ENCODE measurements at places on chromosomes 1 and 21. TPM values are rescaled to one million over a fixed set of nuclear protein-coding genes. Genes with fewer than 3 reads are reported as not detected.

The APOBEC4 gene
- total RNA-seq = not detected

The SCCPDH gene
- 80.1 TPM for total RNA-seq

The PDZK1 gene
- total RNA-seq = not detected

The C1QA gene
- total RNA-seq = 139 TPM

The CIART gene
- 6.1 TPM for total RNA-seq

The CLCNKB gene
- 0.39 TPM for total RNA-seq

The LYPD8 gene
- not detected for total RNA-seq

The CENPF gene
- 0.98 TPM for total RNA-seq

The CCDC190 gene
- total RNA-seq = 0.66 TPM

The SMPDL3B gene
- total RNA-seq = not detected

The HMCN1 gene
- total RNA-seq = 2.1 TPM

The SYT11 gene
- total RNA-seq = 54.2 TPM

The ANXA9 gene
- total RNA-seq = 2.1 TPM

The BSND gene
- not detected for total RNA-seq

The CAMK1G gene
- not detected for total RNA-seq

The E2F2 gene
- total RNA-seq = not detected

The TESK2 gene
- total RNA-seq = 8.8 TPM

The SMIM1 gene
- not detected for total RNA-seq

The CELA3A gene
- 7.3 TPM for total RNA-seq

The C1orf87 gene
- not detected for total RNA-seq

The MMEL1 gene
- total RNA-seq = not detected

The NECTIN4 gene
- not detected for total RNA-seq

The LAMC1 gene
- 294 TPM for total RNA-seq

The SERINC2 gene
- total RNA-seq = 0.42 TPM

The NIBAN1 gene
- 23.8 TPM for total RNA-seq

The PTPN7 gene
- total RNA-seq = 13.8 TPM

The RASSF5 gene
- 28.0 TPM for total RNA-seq

The TMEM51 gene
- total RNA-seq = 14.1 TPM

The ATP6V1G3 gene
- total RNA-seq = not detected

The SPSB1 gene
- total RNA-seq = 64.9 TPM

The FH gene
- total RNA-seq = 24.0 TPM

The RPS6KA1 gene
- 13.1 TPM for total RNA-seq

The FAM163A gene
- not detected for total RNA-seq

The ETNK2 gene
- 65.8 TPM for total RNA-seq

The NUP210L gene
- total RNA-seq = not detected

The DPT gene
- 45.4 TPM for total RNA-seq

The IFT25 gene
- 15.5 TPM for total RNA-seq

The INKA2 gene
- 7.3 TPM for total RNA-seq
